Aorta (tissue), 5 donors: ENCODE measurements at places on chromosomes 11 and 22. TPM values are rescaled to one million over a fixed set of nuclear protein-coding genes. Genes with fewer than 3 reads are reported as not detected.

- DNase-seq: no peak
Measured at GRCh38 chr11:27370374-27370773, 7.4 kb upstream of the CCDC34 start.

- DNase-seq: no peak
Measured at GRCh38 chr22:26835929-26836528, 178.6 kb downstream of the MIAT start.

GRCh38 chr11:57200917-57201316 lies 19.2 kb downstream of the LRRC55 start:
- DNase-seq: no peak

DNA sequence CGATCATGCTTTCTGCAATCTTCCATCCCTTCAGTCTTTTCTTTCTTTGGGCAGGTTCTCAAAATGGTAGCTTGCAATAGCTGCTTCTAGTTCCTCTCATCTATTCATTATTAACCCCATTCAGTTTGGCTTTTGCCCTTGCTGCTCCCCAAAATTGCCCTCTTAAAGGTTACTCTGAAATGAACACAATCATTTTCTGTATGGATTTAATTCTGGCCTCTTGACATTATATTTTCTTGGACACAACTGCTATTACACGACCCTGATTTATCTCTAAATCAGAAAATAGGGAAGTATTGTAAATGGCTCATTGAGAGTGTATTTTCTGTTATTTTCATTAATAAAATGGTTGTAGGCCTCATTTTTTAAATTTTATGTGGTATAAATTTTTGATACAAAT lies at the start of gene ANGPTL5:
Gene ANGPTL5, minus strand, starts transcription at position 101 of the 400 bp plus-strand sequence. CDS start 8,613 bp downstream, outside the sequence.
- DNase-seq: no peak

Gene SERPING1
- total RNA-seq: 723 TPM

Gene HPX
- total RNA-seq: 3.0 TPM

Gene OR5I1
- total RNA-seq: not detected

Gene MS4A8
- total RNA-seq: not detected

Gene TCN2
- 31.3 TPM for total RNA-seq
